ENCODE measurements at places on chromosomes 7 and 10. TPM values are rescaled to one million over a fixed set of nuclear protein-coding genes. Genes with fewer than 3 reads are reported as not detected.

Gene PPRC1
- 8.6 TPM for total RNA-seq

Gene CLDN12
- 45.2 TPM for total RNA-seq

DNA sequence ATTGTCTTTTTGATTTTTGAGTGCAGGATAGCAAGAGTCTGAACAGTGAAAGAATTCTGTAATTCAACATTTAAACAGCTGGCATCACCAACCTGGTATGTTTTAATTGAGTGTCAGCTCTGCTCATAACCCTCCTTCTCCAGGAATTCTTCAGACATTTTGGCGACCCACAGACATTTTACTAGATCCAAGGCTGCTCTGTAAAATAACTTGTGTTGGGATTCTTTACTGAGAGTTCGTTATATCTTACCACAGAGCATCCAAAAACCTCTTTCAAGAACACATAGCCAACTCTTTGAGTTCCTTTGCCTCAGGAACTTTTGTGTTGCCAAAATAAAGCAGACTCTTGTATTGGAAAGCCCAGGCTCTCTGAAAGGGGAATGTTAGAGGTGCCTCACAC is 27.7 kb upstream of the SORCS3 start:
- no peak for DNase-seq

GRCh38 chr7:50660040-50660829 is 95.0 kb upstream of the DDC start:
- no peak for DNase-seq

Gene STRIP2
- total RNA-seq = 44.8 TPM

Gene GOT1
- total RNA-seq = 22.4 TPM

- no peak for DNase-seq
Observed at GRCh38 chr7:141646826-141647480, 55.0 kb downstream of the DENND11 start.

Gene OR2A1
- not detected for total RNA-seq

Gene TFR2
- total RNA-seq = 2.9 TPM

GRCh38 chr7:83324596-83324995 is 161.9 kb upstream of the PCLO start:
- DNase-seq = no peak

Gene GPR141
- total RNA-seq = not detected

DNA sequence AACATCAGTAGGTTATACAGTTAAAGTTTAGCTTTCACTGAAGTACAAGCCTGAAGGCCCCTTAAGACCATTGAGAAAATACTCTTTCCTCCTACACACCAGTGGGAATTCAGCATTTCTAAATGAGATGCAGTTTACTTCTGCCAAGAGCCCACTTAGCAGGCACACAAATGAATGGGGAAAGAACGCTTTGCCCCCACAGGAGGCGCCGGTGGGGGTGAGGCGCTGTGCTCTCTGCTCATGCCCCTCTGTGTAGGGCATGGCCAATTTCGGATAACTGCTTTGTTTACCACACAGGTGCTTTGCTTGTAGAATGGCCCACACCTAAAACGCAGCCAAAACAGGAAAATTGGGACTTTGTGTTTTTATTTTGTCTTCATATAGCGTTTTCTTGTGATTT is 15.9 kb upstream of the LAT2 start:
- no peak for DNase-seq

Gene TSPAN33
- 4.1 TPM for total RNA-seq

- no peak for DNase-seq
Observed at GRCh38 chr10:95792874-95793285, 36.9 kb downstream of the ENTPD1 start.

DNA sequence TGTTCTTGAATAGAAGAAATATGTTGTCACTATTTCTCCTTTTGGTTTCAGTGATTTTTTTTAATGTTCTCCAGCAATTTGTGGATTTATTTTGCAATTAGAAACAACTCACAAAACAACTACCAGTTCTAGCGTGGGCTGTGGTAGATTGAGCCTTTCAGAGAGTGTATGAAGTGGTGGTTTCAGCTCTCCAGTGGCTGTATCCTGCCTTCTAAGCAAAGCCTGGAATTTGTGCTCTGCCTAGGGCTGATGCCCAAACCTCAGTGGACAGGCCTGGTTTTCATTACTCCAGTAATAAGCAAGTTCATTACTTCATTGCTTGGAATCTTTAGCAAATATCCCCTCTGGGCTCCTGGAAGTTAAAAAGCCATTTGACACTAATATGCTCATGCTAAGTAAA is 35.9 kb downstream of the APBB1IP start:
- DNase-seq = no peak

Gene PRR15
- total RNA-seq = 0.41 TPM

Gene KCNIP2
- total RNA-seq = 12.6 TPM

Gene CCL24
- not detected for total RNA-seq

DNA sequence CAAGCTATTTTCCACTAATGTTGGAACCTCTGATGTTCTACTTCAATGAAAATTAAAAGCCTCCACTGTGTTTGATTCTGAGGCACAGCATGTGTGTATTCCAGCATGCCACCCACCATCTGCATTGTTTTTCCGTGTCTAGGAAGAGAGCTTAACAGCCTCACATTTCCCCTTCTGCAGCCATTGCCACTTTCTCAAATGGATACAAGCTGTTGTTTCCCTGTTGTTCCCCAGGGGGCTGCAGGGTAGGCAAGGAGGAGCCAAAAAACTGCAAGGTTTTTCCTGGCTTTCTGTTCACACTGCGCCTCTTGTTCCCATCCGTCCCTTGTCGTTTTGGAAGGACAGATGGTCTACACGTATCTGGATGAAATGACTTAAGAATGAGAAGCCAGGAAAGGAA is 72.3 kb upstream of the DNAJB12 start:
- no peak for DNase-seq

DNA sequence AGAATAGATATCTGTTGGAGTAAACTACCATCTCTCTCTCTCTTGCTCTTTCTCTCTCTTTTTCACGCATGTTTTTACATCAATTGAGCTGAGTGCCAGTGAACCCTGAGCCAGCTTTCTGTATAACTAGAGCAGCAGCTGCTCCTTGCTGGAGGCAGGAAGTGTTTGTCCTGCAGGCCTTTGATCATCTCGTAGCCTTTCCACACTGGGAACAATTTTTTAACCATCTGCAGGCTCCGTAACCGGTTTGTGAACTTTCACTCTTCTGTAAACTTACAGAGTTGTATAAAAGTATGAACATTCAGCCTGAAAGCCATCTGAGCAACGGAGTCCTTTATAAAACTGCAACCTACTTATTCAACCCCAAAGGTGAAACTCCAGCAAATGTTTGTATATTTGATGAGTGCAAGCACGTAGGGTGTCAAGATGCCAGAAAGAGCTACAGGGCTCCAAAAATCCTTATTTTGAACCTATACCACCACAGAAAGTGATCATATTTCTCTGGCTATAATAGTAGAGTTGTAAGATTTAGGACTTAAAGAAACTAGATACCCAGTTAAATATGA is 162.8 kb upstream of the NFE2L3 start:
- no peak for DNase-seq

Gene PRSS1
- total RNA-seq = not detected

Gene HOXA2
- not detected for total RNA-seq

DNA sequence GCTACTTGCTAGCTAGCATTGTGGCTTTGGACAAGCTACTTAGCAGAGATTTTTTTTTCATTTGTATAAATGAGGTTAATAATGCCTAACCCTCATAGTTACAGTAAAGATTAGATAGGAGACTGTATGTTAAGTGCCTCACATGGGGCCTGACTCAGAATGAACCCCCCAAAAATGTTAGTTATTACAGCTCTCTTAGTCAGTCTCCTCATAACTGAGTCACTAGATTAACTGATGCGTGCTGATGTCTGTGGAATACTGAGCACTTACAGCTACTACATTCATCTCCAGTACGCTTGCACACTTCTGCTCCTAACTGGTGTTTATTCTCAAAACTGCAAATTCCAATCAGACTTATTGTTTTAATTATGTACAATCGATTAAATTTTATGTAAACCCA is 315.3 kb downstream of the SNX13 start:
- DNase-seq = no peak

Measured in frontal cortex (tissue), 4 donors.